ENCODE measurements at places on chromosomes 7 and 10.

DNA sequence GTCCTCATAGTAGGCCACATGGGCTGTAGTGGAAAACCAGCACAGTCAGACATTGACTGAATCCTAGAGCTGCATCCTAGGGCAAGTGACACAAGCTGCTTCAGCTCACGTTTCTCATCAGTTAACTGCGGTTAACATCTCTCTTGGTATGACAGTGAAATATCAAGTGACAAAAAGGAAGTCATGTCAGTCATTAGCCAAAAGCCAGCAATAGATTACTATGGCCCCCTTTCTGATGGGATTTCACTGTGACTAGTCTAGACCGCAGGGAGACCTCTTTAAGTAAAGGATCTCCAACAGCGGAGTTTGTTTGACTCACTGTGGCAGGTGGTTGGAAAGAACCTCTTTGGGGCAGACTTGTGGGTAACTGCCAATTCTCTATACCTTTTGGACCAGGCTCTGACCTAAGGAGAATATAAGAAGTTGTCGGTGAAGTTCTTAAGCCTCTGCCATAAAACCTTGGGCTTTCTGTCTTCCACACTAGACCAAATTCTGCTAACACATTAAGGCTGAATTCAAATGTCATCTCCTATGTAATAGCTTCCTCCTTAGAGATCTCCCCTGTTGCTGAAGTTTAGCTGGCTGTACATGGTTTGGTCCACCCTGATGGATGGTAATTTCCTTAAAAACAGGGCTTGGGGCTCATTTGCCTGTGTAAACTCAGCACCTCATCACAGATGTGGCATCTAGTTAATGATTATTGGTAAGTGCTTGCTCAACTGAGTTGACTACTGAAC is 115.3 kb downstream of the SGMS1 start:
- DNase-seq, result no peak

DNA sequence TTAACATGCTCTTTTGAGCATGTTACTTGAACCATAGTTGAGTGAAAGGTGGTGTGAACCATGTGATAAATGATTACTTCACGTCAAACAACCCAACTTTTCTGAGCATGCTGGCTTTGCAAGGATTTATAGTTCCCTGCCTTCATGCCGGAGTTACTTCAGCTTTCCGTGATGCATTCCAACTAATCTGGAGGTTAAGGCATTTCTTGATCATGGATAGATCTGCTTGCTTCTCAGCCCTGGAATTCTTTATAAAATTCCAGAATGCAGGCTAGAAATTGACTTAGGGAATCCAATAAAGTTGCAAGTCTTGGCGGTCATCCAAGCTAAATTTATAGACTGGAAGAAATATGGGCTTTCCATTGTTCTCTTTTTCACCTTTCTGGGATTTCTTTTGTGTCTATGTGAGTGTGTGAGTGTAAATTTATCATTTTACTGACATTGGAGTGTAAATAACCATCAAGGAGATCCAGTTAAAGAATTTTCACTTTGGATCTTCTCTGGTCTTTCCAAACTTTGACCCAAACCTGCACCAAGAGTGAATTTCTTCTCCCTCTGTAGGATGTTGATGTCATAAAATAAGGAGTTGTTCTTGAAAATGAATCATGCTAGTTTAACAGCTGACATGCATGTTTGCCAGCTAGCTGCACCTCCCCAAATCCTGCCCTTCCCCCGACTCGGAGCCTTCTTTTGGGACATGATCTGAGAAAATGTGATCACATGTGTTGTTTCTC is 289.0 kb downstream of the TWIST1 start:
- DNase-seq, result no peak

GRCh38 chr7:44105832-44106231 is 1.7 kb downstream of the AEBP1 start:
- no peak for DNase-seq

DNA sequence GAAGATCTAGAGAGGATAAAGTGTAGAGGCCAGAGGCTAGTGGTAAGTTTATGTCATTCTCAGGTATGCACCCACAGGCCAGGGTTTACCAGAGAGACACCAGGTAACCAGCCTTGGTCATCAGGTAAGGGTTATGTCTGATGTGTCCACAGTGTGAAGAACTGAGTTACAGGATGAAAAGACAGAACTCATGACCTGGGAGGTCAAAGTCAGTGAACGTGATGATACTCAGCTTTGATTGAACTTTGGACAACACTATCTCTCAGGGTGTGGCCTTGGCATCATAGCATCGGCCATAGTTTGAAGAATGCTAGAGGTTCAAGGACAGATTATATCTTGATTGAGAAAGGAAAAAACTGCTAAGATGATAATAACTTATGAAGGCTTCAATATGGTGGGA is 37.5 kb downstream of the MGAM start:
- DNase-seq, result no peak

- no peak for DNase-seq
Measured at GRCh38 chr10:51876503-51876902, 177.1 kb upstream of the CSTF2T start.

DNA sequence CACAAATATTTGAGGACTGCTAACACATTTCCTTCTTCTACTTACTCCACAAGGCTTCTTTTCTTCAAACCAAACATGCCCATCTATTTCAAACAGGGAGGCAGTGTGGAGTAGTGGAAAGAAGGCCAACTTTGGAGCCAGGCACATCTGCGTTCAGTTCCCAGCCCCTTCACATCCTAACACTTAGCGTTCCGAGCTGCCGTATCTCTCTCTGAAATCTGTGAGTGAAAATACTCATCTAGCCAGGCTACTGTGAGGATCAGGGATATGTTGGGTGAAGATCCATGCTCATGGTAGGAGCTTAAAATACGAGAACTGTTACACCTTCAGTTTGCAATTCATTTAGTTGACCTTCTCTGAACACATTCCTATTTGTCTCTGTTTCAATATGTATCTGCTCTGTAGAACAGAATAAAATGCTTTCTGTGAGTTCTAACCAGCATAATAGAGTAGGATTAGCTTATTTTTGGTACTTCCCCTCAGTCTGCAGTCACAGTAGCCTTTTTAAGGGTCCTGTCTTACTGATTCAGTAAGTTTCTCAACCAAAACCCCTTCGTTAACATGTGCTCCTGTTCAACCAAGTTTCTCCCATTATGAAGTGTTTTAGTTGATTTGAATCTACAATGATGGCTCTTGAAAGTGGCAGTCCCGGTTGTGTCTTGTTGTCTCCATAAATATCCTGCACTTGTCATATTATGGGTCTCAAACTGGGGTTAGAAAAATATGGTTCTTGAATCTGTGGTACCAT is 3.3 kb upstream of the MEST start:
- DNase-seq, result no peak

- DNase-seq, result no peak
Measured at GRCh38 chr10:50231515-50232260, 19.6 kb downstream of the ASAH2 start.

DNA sequence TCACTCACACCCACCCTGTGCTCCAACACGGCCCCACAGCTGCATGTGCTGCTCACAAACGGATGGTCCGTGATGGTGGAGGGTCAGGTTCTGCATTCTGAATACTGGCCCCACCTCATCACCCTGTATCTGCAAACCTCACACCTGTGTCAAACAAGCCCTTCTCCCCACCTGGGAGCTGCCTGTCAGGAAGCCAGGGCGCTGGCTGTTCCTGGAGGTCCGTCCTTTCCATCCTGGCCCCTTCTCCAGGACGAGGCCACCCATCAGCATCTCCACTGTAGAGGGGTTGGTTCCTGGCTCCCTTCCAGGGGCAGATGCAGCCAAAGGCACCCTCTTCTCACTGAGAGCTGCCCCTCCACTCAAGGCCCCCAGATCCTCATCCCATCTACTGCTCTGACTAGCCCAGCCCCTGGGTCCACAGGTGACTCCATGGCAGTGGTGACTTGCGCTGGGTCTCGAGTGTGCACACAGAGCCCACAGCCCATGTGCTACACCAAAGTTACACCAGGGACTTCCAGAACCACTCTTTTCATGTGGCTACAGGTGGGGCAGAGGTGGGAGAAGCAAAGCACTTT is 229.4 kb downstream of the TNS3 start:
- no peak for DNase-seq

DNA sequence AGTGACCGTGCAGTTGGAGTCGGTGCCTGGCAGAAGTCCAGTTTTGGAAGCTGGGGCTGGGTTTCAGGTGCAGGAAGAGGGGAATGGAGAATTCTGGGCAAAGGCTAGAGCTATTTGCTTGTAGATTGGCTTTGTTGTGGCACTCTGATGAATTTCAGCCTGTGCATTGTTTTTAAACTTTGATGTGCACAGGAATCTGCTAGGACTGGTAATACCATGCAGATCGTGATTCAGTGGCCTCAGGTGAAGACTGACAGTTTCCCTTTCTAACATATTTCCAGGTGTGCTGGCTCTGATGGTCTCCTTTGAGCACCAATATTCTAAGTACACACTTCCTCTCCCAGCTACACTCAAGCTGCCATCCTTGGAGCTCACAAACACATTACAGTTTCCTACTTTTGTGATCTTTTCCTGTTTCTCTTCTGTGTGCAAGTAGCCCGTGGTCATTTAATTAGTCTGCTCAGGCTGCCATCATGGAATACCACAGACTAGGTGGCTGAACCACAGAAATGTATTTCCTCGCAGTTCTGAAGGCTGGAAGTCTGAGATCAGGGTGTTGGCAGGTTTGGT is 55.6 kb downstream of the NOC3L start:
- no peak for DNase-seq

GRCh38 chr10:85558533-85558932 is 808.1 kb downstream of the GRID1 start:
- DNase-seq, result no peak

GRCh38 chr7:1953199-1954190 is 279.2 kb downstream of the MAD1L1 start:
- no peak for DNase-seq

DNA sequence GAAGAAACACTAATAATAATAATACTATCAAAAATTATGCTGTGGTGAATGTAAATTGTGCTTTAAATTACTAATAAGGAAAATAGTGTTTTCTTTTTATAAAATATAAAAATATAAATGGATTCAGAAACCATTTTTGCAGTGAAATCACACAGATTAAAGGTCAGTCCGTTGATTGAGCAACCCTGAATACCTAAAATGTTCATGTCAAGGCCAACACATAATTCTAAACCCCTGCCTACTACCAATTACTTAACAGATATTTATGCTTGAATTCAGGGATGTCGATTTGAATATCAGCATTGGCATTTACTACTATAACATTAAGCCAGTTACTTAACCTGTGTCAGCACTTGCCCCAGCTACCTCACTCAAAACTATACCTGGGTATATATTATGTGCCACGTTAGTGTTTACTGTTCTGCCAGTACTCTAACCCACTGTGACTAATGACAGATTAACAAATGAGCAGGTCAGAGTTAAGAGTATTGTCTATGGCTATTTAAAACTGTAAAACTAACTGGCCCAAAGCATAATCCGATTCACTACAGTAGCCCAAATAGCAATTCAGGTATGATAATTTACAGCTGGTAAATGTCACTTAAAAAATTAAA is 165.0 kb downstream of the KMT2E start:
- DNase-seq, result no peak

GRCh38 chr7:42961170-42961569 is 29.0 kb downstream of the MRPL32 start:
- no peak for DNase-seq

DNA sequence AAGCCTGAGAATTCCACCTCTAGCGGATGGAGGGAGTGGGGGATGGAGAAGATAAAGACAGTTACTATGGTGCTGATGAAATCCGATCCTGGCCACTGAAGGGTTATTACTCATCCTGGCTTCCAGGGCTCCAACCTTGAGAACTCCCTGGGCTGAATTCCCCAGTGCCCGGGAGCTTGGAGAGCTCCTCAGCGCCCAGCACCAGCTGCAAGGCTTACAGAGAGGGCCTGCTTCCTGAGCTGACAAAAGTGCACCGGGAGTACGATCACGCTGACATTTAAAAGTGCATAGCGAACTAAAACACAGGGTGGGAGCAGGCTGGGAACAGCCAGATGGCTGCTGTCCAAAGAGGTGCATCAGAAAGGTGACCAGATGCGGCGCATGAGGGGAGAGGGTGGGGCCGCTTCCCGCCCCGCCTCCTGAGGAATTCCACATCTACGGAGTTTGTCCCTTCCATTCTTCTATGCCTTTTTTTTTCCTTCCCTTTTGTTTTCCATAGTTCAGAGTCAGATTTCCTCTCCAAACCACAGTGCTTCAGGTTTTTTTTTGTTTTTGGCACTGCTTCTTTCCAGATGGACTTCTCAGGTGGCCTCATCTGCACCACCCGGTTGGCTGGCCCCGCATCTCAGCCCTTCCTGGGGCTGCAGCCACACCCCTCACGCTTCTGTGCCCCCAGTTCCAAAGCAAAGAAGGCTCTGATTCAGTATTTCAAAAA is 62.4 kb upstream of the MKRN1 start:
- DNase-seq, result no peak

DNA sequence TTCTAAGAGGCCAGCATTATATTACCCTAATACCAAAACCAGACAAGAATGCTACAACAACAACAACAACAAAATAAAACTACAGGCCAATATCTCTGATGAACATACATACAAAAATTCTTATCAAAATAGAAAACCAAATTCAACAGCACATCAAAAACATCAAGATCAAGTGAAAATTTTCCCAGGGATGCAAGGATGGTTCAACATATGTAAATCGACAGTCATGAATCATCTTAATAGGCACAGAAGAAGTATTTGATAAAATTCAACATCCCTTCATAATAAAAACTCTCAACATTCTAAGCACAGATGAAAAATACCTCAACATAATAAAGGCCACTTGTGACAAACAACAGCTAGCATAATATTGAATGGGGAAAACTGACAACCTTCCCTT is 75.3 kb downstream of the JMJD1C start:
- no peak for DNase-seq

- no peak for DNase-seq
Measured at GRCh38 chr7:155787171-155787851, 25.0 kb downstream of the SHH start.

- DNase-seq, result no peak
Measured at GRCh38 chr10:112946649-112947048, 3.4 kb upstream of the TCF7L2 start.

DNA sequence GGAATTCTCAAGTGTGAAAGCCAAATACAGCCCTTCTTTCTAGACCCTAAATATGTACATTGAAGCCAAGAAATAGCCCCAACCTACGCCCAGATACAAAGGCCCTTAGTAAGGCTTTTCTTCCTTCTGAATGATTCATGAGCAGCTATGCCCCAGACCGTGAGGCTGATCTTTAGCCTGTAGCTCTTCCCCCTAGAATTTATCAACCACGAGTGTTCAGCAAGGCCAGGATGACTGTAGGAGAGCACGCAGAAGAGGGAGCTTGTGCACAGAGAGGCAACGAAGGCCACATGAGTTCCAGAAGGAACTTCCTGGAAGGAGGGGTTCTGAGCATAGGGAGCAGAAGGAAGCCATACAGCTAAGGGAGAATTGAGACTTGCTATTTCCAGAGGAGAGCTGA is 53.0 kb upstream of the HABP2 start:
- DNase-seq, result no peak

DNA sequence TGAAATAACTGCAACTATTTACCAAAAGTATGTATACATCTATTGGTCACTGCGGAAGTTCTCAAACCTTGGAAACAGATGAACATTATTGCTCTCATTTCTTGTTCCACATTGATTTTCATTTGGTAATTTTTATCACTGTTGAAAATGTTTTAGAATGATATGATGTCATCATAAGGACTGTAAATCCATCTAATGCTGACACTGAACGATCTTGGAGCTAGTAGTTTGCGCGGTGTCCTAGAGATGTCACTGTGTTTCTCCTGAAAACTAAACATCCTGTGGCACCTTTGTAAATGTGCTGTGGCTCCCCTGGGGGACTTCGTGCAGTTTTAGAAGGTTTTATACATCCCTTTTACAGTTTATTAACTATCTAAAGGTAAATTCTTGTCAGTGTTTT is 73.5 kb downstream of the DNAJB9 start:
- DNase-seq, result no peak
